ENCODE measurements at places on chromosomes 6 and 20.
A peak's percentile ranks its signal among the peaks of the same experiment; 100 is the strongest.

DNA sequence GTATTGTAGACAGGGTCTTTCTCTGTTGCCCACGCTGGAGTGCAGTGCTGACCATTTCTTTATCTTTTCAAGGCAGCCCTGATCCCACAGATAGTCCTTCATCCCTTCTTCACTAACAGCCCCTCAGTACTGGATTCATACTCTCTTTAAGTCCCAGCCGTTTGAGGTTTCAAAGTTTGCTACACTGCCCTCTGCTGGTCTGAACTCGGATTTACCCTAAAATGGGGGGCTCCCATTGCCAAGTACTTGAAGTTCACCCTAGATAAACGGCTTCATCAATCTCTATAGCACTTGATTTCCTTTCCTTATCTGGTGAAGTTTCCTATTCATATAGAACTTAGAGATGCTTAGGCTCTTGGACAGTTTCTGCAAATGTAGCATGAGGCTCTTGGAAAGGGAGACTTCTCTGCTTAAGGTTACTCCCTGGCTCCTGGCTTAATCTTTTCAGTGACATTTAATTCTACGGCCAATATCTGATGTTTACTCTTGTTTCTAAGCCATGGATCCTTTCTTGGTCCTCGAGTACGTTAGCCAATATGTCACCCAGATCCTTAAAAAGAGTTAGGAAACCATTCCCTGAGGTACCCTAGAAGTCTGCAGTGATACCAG lies 21.4 kb upstream of the PREP start:
- DNase-seq: peak; percentile 37

DNA sequence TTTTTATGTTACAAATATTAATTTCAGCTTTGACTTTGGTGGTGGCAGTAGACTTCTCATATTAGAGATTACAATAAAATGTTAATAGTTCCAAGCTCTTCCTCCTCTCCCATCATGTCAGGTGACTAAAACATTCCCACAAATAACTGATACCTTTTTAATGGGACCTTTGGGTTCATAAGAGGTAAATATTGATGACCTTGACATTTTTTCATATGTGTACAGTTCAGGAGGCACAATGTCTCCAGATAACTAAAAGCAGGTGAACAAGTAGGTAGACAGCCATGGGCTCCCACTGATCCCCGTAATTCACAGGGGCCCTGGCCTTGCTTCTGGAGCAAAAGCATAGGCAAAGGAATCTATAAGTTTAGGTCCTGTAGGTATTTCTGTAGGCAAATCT lies 317.7 kb downstream of the SOX4 start:
- DNase-seq: no peak

- DNase-seq: no peak
Observed at GRCh38 chr20:64244870-64245603, 10.5 kb upstream of the PCMTD2 start.

DNA sequence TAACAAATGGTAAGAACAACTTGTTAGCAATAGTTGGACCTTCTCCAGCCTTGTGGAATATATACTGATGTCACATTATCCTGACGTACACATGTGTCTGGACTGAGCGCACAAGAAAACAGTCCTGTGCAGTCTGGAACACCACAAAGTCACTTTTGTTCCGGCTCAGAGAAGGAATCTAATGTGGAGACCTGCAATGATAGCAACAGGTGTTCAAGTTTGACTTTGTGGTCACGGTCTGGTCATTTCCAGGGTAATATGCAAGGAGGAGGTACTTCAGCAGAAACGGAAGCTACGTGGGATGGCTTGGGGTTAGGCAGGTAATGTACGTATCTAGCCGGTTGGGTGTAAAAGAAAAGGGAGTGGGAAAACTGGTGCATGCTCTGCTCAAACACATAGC lies 687.2 kb upstream of the AGPAT4 start:
- no peak for DNase-seq

DNA sequence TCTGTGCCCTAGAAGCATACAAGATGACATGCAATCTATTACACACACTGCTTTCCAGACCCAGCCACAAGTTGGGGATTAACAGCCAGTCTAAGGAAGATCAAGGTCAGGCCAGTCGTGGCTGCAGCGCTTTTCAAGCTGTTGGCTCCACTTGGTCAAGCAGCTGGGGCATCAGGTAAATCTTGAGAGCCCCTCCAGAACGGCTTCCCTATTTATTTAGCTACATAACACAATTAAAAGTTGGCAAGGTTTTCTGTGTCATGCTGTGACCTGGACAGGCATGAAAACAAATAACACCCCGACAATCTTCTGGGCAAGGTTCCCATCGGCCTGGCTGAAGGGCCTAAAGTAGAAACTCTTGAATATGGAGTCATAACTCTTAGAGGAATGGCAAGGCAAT lies 524.3 kb downstream of the PRKN start:
- no peak for DNase-seq

DNA sequence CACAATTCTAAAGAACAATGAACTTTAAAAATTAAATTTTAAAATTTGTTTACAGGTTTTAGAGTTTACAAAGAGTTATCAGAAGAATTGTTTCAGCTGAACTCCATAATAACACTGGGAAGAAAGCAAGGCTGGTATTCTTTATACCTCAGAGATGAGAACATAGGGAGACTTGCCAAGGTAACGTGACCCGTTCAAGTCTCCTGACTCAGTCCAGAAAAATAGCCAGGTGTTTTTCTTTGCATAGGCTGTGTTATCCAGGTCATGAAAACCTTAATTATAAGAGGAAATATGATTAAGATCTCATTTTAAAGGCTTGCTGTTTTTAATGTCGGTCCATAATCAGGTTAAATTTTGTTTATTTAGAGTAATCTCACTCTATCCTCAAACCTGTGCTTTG lies 8.5 kb upstream of the C6orf141 start:
- no peak for DNase-seq

GRCh38 chr6:135910790-135911618 lies 59.5 kb downstream of the PDE7B start:
- no peak for DNase-seq

GRCh38 chr6:29834564-29835436 lies 7.2 kb downstream of the HLA-G start:
- no peak for DNase-seq

- DNase-seq: no peak
Observed at GRCh38 chr6:144681334-144681733, 396.2 kb downstream of the UTRN start.

- DNase-seq: no peak
Observed at GRCh38 chr6:149437212-149437611, 37.1 kb downstream of the SUMO4 start.

- DNase-seq: no peak
Observed at GRCh38 chr6:51495610-51496396, 591.6 kb downstream of the PKHD1 start.

- DNase-seq: no peak
Observed at GRCh38 chr6:83006270-83006905, 59.3 kb downstream of the UBE3D start.

DNA sequence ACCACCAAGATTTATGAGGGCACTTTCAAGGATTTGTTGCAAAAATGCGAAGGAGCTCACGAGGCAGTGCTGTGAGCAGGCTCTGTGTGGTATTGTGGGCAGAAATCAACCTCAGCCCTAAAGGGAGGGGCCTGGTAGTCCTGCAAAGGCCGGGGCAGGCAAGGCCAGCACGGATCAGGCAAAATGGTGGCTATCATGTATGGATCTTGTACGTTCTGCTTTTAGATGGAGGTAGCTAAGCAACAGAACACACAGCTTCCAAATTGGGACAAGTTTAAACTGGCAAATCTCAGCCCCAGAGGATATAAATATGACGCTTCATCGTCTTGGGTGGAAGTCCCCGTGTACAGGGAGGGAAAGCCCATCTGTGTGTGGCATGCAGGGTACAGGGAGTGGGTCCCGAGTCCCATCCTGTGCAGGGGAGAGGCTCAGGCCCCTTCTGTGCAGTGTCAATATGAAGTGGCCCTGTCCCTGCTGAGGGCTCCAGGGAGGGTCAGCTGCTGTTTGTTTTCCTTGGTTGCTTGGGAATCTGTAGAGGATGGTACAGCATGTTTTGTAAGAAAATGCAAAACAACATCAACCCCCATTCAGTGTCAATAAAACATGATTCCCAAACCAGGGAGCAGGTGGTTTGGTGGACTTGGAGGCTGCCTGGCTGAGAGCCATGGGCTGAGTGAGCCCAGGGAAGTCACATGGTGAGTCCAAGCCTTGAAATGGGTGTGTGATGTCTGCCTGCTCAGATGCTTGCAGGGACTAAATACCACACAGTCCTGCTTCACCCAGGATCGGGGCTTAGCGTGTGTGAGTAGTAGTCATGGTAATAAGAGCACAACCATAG lies 113.0 kb downstream of the SYCP2 start:
- DNase-seq: no peak

DNA sequence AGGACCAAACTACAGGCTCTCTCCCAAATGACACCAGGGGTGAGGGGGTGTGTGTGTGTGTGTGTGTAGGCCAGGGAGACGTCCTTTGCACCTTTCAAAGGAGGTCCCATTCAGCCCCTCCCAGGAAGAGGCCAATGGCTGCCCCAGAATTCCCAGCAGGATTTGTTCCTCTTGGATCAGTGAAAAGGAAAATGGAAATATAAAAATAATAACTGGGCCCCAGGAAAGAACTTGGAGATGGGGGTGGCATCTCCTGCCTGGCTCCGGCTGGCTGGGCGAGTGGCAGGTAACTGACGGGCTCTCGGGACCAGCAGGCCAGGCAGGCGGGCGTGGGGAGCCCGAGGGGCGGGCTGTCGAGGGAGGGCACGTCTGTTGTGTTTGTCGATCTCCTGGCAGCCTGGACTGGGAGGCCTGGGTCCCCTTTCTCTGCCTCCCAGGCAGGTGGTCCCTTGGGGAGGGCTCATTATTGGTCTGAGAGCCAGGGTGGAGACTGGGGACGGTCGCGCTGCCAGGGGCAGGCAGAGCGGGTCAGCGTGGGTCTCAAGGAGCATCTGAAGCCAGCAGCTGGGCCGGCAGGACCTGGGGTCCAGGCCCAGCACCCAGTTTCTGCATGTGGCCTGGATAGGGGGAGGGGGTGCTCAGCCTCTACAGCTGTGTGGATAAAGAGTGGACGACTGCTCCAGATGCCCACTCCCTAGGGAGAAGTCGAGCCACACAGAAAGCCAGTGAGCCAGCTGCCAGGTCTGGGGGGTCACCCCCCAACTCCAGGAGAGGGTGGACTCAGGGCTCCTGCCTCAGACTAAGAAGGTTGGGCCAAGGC lies 3.1 kb downstream of the NOL4L start:
- DNase-seq: no peak

DNA sequence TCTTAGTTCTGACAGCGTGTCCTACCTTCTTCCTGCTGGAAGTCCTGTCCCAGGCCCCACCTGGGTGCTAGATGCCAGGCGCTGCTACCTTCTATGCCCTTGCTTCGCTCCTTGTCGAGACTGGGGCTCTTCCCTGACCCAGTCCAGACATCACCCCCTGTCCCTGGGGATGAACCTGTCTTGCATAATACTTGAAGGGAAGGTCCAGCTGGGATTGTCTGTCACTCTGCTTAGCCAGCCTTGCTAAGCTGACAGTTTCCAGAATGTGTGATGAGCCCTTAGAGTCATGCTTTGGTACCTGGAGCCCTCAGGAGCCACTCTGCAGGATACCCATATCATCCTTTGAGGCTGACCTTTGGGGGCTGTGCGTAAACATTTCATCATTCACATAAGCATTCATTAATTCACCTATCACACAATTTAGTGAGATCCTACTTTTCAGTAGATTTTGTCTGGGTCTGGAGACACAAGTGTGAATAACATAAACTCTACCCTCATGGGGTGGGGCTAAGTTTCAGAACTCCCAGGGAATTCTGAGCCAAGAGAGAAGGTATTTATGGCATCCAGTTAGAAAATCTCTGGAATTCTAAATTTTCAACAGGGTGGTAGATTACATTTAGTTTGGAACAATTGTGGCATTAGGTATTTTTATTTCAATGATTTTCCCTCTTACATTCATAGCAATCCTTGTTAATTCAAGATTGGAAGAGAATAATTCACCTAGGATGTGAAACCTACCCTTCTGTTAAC lies 151.1 kb upstream of the HDAC2 start:
- no peak for DNase-seq

GRCh38 chr6:154261688-154262397 lies 94.8 kb downstream of the IPCEF1 start:
- DNase-seq: peak; percentile 19

DNA sequence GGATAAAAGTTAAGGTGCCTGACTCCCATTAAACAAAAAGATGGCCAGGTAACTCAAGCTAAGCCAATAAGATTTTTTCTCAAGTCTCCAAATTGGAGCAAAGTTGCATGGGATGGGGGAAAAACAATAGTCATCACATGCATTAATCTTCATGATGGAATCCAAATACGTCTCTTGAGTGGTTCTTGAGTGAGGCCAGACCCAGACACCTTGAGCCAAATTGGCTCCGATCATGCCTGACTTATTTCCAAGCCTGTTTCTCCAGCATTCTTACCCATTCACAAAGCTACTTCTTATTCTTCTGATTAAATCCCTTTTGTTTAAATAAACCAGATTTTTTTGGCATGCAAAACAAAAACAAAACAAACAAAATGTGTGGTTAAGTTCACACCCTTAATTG lies 420.3 kb upstream of the NRSN1 start:
- DNase-seq: no peak

GRCh38 chr6:91098006-91098405 lies 511.1 kb upstream of the MAP3K7 start:
- no peak for DNase-seq

GRCh38 chr6:139758209-139758611 lies 383.8 kb upstream of the CITED2 start:
- DNase-seq: no peak

GRCh38 chr6:36504982-36505381 lies 42.3 kb downstream of the STK38 start:
- no peak for DNase-seq

- DNase-seq: no peak
Observed at GRCh38 chr20:53157443-53158408, 185.6 kb downstream of the TSHZ2 start.

DNA sequence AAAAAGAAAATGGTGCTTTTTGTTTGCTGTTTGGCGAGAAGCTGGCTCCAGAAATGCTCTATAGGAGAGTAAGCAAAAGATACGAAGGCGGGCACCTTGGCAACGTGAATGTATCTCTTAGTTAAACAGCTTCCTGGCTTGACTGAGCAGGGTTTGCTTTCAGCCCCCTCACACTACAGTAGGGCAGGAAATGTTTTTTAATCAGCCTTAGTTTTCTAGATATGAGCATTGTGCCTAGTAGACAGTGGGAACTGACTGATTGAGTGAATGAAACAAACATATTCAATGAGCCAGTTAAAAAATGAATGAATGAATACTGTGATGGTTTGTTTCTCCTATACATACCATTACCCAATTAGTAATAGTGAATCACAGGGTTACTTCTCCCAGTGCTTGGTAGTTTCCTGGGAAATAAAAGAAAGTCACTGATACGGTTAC lies 19.9 kb downstream of the CAP2 start:
- DNase-seq: no peak
